ENCODE measurements at places on chromosomes 12 and 14.

GRCh38 chr12:23703051-23703450 lies 246.4 kb downstream of the SOX5 start:
- no peak for DNase-seq

GRCh38 chr12:14315501-14315900 lies 50.0 kb upstream of the ATF7IP start:
- DNase-seq = no peak

DNA sequence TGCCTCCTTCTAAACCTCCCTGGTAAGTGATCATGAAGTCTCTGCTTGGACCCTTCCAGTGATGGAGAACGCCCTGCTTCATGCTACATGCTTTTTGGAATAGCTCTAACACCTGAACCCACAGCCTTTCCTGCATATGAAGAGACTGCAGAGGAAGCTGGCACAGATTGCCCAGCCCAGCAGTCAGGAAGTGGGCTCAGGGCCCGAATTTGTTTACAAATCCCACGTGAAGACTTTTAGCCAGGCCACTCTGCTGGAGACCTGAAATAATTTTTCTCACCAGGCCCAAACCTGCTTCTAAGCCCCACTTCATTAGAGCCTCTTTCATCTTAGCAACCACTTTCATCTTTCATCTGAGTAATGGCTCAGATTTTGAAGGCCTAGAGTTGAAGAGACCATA lies 22.9 kb downstream of the RTN1 start:
- DNase-seq = no peak

DNA sequence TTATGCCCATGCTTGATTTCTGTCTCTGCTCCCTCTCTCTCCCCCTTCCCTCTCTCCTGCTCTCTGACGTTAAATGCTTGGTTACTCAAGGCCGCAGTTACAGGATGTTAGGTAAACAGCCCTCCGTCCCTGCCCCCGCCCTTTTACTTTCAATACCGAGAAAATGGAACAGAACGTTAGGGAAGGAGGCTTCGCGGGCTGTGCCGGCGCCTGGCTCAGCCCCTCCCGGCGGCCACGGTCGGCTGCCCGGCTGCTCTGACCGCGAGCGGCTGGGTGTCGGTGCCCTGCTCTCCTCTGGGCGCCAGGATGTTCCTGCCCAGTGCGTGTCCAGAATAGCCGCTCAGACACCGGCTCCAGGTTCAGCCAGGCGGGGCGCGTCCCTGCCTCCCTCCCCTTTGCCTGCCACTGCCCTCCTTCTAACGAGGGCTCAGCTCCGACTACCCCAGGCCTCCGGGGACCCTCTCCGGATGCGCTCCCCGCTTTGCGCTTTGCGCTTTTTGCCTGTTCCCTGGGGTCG lies 166.1 kb downstream of the ADCK1 start:
- DNase-seq = peak; percentile 38

GRCh38 chr12:98818239-98818638 lies 173.1 kb downstream of the APAF1 start:
- no peak for DNase-seq

DNA sequence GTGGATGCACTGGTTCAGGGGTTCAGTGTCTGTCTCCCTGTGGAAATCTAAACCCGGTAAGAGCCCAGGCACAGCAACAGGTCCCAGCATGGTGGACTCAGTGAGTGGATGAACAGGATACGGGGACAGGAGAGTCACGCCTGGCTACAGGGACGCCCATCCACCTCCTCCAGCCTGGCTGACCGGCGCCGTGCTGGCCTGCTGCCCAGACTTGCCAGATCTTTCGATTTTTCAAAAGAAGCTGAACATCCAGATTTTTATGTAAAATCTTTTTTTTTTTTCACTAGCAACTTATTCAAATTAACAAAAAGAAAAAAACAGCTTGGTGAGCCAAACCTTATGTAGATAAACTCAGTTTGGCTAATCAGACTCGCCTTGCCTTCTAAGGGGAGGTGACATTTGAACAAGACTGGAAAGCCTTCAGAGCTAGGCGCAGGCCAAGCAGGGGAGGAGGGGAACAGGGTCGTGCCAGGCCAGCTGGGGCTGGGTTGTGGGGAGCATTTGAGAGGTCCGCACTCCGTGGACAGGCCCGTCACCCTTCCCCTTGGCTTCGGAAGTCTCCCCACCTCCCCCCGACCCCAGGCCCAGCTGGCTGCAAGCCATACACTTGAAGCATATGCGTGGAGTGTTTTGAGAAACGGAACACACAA lies 87.8 kb upstream of the NCOR2 start:
- peak; percentile 70 for DNase-seq

DNA sequence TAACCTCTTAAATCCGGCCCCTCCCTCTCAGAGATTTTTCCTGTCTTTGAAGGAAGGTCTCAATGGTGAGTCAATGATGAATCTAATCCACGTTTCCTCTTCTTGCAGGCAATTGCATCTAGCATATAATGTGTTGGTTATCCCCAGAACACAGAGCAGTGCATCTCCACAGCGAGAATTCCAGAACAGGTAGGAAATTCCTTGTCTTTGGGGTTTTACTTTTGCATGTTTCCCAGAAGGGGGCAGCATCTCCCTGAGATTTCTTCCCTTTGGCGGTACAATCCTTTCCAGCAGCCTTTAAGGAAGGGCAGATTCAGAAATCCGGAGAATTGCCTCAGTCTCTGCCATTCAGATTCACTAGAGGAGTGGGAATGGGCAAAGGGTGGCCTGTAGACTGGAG lies 128.0 kb downstream of the KCNA5 start:
- DNase-seq = peak; percentile 48

DNA sequence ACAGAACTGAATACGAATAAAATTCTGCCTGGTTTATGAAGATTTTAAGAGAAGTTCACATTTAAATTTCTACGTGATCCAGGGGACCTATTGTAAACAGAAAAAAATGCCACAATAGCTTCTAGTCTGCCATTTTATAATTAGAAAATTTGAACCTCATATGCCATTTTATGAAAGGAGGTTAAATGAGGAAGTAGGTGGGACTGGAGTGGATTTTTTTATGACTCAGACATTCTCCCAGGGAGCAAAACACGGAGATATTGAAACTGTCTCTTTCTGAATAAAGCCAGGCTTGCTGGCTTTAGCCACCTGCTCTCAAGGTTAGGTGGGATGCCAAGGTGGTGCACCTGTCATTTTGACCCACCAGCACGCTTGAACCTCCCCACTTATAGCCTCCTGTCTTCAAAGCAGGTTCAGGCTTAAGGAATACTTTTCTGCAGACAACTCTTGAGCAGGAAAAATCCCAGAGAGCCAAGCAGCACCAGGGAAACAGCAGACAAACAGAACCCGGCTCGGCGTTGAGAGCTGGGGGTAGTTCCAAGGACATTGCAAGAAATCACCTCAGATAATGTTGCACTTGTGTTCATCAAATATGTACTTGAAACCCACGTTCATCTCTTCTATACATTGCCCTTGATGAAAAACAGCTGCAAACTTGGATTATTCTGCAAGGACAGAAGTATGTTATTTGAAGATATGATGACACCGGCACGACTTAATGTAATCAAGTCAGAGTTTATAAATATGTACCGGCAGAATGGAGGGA lies 203.7 kb downstream of the PPM1H start:
- DNase-seq = peak; percentile 53

DNA sequence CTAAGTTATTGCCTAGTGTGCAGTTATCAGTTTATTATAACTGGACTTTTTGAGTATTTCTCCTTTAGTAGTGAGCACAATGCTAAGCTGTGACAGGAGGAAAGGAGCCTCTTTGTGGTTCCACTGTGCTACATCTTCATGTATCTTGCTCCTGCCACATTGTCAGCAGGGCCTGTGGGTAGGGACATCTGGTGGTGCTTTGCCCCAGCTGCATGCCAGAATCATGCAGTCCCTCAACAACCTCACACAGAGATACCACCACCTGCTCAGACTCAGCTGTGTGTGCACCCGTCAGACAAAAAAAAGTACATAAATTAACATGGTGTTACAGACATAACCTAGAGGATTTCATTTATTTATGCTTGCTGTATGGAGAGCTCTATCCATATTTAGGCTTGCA lies 51.1 kb downstream of the MIS18BP1 start:
- DNase-seq = peak; percentile 30

DNA sequence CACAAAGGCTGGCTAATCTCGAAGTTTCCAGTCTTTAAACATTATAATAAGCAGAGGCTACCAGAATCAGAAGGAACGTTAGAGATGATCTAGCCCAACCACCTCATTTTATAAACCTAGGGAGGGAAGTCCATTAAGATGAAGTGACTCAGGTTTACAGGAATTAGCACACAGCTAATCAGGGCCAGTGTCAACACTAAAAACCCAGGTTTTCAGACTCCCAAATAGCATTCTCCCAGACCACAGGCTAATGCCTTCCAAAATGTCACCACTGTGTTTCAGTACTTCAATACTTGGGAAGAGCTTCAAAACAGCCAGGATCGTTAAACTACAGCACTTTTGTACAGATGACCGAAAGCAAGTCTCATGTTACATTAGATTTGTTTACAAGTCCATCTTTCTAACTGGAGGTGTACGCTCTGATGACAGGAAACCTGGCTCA lies 89.2 kb downstream of the FOXN3 start:
- peak; percentile 27 for DNase-seq

DNA sequence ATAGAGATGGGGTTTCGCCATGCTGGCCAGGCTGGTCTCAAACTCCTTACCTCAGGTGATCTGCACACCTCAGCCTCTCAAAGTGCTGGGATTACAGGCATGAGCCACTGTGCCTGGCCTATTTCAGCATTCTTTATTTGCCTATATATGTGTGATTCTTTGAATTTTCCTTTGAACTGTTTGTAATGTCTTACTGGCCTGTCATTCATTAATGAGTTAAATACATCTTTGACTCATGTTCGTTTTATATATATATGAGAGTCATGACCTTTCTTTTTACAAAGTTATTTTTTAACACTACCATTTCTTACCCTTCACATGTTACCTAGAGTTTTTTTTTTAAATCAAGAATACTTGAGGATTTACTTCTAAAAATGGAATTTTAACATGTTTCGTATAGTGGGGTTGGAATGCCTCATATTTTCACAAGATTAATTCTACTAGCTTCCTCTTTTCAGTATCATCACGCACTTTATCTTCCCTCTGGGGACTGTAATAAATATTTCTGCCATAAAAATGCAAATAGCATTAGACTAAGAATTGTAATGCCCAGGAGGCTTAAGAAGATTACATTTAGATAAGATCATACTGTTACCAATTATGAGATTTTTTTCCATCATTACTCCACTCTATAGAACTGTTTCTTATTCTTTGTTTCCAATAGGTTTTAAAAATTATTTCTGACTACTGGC lies 66.7 kb downstream of the NTN4 start:
- DNase-seq = no peak

GRCh38 chr14:65999865-66000264 lies 486.3 kb upstream of the CCDC196 start:
- no peak for DNase-seq

GRCh38 chr14:61145903-61146481 lies 135.1 kb downstream of the TMEM30B start:
- DNase-seq = peak; percentile 73

GRCh38 chr12:76480796-76481195 lies 78.8 kb downstream of the OSBPL8 start:
- DNase-seq = no peak

DNA sequence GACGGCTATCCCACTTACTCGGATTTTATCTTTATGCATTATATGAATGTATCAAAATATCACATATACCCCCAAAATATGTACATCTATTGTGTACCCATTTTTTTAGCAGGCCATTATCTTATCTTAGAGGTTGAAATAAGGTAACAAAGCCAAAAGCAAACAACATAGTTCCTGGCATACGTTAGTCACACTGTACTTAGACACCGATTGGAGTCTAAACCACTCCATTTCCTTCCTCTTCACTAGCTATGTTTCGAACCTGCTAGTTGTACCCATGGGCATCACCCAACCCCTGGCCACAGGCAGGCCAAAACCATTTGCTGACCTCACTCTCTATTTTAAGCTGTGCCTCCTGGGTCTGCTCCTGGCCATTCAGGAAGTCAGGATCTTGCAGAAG lies 66.3 kb downstream of the GRIN2B start:
- DNase-seq = no peak

- no peak for DNase-seq
Observed at GRCh38 chr12:107092669-107093416, 506 bp downstream of the CRY1 start.

- no peak for DNase-seq
Observed at GRCh38 chr14:68208218-68208617, 388.6 kb downstream of the RAD51B start.

GRCh38 chr14:20455355-20456300 lies 602 bp downstream of the APEX1 start:
- peak; percentile 90 for DNase-seq

DNA sequence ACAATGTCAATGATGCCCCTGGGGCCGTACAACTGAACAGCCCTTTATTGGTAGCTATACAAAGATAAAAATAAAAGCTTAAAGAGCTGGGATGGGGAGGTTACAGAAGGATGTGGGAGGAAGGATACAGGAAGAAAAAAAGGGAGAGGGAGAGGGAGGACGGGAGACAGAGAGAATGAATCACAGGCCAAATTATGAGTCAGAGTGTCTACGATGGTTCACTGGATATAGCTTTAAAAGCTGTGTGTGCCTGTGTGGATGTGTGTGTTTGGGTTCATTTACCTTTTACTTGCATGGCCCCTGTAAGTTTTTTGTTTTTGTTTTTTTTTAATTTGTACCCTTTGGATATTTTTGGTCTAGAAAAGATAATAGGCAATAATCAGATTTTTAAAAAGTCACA lies 111.9 kb downstream of the CCDC60 start:
- DNase-seq = peak; percentile 29

DNA sequence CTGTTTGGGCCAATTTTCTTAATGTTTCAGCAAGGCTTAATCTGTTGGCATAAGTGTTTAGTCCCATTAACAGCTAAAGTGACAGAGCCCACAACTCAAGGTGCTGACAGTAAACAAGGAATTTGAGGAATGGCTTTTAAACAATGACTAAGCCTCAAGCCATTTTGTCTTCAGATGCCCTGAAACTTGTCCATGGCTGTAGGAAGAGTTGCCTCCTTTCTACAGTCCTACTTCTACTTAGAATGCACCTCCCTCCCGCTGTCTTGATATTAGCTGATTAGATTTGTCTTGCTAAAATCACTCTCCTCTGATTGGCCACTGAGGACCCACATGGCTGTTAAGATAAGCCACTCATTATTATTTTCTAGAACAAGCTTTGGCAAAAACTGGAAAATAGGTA lies 188.4 kb upstream of the OTX2 start:
- DNase-seq = no peak

DNA sequence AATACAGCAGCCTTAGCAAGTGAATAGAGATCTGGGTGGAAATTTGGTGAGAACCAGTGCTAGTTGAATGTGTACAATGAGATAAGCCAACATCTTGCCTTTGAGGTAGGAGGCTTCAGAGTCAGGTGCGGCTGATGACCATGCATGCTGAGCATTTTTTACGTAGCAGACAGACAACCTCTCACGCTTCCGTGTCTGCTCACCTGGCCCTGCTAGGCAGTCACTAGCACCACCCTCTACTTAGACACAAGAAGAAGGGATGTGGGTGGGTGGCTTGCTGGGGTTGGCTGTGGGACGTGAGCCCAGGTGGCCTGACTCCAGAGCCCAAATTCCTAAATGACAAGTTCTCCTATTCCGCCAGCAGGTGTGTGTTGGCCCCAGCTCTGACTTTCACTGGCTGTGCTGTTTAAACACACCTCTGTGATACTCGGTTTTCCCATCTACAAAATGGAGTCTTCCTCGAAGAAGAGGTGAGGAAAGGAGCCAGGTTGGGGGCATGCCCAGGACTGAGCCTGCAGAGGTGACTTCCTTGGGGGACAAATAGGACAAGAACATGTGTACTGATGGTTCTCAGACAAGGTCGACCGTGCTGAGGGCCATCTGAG lies 57.8 kb upstream of the BCL11B start:
- no peak for DNase-seq

Measured in cardiac fibroblast (primary cell).